ENCODE measurements at places on chromosomes 11 and 22.

GRCh38 chr22:31607696-31608095, 54.3 kb downstream of the PISD start:
- no peak for DNase-seq

GRCh38 chr22:23893121-23893944, 850 bp upstream of the MIF start:
- no peak for DNase-seq

- no peak for DNase-seq
Measured at GRCh38 chr11:63855975-63856374, 17.1 kb downstream of the MARK2 start.

- DNase-seq, result peak; percentile 80
Measured at GRCh38 chr22:36781656-36782627, 6.0 kb upstream of the IFT27 start.

DNA sequence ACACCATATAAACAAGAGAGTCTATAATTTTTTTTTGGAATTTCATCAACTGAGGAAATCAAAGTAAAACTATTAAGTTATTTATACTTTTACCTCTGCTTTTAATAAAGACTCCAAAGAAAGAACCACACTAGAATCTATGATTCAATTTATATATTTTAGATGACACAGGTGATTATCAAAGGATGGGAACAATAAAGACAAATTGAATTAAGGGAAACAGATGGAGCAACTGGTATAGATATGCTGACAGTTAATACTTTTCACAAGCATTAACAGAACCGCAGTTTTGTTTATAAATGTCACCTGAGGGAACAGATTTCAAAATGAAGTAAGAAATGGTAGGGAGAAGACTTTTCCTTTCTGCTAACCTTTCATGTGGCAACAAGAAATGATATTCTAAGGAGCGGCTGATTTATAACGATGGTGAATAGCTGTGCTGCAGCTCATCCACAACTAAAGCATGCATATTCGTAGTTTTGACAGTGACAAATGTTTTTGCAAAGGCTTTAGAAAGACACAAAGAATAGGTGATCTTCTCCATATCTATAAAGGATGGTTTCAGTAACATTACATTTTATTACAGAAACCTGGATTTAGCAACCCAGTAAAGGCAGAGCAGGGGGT, 1502.9 kb upstream of the RAG2 start:
- DNase-seq, result no peak

- DNase-seq, result no peak
Measured at GRCh38 chr22:17774206-17774925, at the start of gene BID. TSS of gene BID (minus strand) at chr22:17774469. CDS start at chr22:17750116, 24,353 bp downstream.

DNA sequence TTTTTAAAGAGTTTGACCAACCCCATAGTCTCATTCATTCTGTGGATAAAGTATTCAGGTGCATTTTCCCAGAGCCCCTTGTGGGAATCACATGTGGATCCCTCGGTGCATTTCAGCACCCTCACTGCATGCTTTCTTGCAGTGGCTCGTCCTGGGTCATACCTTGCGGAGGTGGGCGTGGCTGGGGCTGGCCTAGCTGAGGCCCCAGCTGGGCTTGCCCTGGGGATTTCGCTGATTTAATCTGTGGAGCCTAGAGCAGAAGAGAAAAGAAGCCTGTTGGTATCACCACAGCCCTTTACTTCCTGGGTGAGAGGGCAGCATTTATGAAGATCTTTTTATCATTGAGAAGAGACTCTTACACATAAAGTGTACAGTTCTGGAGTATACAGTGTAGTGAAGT, 53.1 kb downstream of the FBXO7 start:
- DNase-seq, result no peak

DNA sequence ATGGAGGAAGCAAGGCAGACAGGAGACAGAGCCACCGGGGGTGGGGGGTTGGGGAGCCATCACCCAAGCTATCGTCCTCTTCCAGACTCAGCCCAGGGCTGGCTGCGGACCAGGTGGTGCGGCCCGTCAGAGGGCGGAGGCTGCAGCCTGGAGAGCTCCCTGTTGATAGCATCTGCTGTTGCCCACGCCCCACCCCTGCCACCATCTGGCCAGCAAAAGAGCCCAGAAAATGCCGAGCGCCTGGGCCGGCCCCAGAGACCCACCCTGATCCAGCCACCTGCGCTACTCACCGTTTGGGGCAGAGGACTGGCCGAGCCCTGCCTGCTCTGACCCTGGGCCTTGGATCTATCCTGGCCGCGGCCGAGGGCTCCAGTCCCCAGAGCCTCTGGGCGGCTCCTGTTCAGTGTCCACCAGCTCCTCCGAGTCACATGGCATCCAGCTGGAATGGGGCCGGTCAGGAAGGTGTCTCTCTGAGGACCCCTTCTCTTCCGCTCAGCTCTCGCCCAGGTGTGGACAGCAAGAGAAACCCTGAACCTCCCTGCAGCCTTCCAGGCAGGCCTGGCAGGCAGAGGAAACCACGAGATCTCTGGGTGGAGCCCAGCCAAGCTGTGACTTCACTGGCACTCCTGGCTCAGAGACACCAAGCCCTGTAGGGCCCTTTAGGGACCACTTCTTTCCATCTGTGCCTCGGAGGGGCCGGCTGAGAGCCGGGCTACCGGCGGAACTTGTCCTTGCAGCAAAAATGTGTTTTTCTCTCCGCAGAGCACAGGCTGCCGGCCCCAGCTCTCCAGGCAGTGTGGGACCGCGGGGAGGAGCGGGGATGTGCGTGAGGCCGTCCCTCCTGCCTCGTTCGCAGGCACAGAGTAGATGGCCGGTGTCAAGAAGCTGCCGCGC, at the start of gene MRGPRE:
Gene MRGPRE (minus strand): TSS at position 567 of the 894 bp plus-strand sequence. CDS start 3,618 bp downstream, outside the sequence.
- DNase-seq, result no peak

DNA sequence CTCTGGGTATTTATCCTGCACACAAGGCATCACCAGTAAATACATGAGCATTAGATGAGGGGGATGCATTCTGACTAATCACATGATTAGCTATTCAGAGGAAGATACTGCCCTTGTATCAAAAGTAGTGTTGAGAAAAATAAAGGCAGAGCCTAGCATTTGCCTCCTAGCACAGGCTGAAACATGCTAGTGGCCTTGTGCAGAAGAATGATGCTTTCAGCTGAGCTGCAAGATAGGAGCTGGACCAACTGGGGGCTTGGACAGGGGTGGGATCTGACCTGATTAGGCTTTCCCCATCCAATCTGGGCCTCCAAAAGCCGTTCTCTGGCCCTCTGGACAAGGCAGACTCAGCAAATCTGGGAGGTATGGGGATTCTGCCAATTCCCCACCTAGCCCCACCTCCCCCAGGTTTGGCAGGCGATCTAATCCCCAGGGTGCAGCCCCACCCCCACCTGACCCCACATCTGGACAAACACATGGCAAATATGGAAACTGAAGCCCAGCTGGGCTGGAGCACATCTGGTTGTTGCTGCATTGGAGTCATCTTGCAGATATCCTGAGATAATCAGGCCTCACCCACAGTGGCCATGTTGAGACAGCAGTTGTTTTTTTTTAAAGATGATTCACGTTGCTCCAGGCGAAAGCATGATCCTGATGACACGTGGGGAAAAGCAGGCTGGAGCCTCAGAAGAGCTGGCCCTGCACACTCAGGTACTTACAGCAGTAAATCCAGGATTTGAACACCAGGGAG, 4.4 kb upstream of the MISFA start:
- DNase-seq, result no peak

DNA sequence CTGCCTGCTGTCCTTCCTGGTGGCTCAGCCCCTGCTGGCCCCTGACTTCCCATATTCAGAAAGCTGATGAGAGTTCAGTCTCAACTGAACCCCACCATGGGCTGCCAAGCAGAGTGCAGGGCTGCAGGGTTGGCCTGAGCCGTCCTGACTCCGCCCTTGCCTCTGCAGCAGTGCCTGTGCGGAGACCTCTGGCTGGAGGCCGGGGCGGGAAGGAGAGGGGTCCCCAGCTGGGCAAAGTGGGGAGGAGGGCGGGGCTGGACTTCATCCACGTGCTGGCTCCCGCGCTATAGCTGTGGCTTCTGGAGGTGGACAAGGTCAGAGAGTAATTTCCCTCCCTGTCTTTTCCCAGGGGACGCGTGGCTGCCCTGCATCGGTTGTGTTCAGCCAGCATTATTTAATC, 13.6 kb downstream of the GLB1L3 start:
- DNase-seq, result no peak

GRCh38 chr11:112345706-112346105, 85.0 kb upstream of the PLET1 start:
- DNase-seq, result no peak

- no peak for DNase-seq
Measured at GRCh38 chr22:48489551-48490499, 1337.8 kb downstream of the BRD1 start.

DNA sequence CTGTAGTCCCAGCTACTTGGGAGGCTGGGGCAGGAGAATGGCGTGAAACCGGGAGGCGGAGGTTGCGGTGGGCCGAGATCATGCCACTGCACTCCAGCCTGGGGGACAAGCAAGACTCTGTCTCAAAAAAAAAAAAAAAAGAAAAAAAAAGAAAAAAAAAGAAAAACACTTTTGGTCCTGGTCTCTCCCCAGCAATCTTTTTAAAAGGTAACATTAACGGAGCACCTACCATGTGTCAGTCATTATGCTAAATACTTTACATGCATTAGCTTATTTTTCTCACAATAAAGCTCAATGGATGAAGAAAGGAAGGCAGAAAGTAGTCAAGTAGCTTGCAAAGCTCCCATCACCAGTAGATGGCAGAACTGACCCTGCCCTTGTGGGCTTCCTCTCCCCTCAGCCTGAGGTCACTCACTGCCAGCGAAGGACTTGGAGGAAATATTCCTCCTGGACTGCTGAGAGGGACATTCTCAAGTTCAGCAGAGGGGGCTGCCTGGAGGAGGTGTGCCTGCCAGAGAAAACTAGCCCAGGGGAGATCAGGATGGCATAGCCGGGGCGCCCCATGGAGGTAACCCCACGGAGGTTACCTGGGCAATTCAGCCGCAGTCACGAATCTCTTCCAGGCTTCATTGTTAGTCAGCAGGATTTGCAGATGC, 15.5 kb downstream of the APOL3 start:
- no peak for DNase-seq

GRCh38 chr11:61279934-61280659, 15.0 kb downstream of the VWCE start:
- DNase-seq, result no peak

- DNase-seq, result no peak
Measured at GRCh38 chr11:65609229-65609628, 4.8 kb downstream of the MAP3K11 start.

- DNase-seq, result peak; percentile 85
Measured at GRCh38 chr11:66408488-66409214, 12.2 kb upstream of the NPAS4 start.

DNA sequence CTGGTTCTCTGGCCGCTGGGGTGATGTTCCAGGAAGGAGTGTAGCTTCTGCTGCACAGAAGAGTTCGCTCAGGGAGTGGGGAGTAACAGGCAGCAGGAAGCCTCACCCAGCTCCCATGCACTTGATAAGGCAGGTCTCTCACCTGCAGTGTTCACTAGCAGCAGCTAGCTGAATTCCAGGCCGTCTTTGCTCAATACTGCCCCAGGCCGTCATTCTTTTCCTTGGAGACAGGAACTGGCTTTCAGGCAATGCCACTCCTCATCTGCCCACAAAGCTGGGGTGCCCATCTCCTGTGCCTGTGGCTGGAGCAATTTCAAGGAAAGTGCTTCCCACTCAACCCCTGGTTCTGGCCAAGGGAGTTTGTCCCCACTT, 66.1 kb downstream of the ARHGAP42 start:
- DNase-seq, result no peak

DNA sequence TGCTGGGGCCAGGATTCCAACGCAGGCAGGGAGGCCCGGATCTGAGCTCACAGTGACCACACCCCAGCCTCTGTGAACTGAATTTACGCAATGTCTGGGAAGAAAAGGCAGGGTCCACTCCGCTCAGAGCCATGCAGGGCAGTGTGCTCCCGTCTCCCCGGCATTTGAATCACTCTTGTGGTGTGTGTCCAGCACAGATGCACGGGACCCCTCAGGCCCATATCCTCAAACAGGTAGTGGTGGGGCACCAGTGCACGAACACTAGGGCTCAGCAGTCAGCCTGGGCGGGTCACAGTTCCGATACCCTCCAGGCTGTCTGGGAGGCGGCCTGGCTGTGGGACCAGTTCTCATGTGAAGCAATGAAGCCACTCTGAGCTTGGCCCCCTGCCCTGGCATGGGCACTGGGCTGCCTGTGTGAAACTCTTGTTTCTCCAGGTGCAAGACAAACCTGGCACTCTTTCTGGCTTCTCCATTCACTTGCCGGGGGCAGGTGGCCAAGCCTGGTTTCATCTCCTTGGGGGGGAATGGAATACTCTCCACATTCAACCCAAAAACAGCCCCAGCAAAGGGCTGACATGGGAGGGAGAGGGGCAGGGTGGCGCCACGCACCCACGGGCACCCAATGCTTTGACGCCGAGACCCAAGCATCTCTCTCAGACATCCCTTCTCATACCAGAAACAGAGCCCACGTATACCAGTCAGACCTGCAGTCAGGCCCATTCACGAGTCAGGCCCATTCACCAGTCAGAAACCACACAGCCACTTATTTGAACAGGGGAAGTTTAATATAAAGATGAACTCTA, 14.3 kb downstream of the DHCR7 start:
- no peak for DNase-seq

All from activated naive CD8-positive, alpha-beta T cell treated with anti-CD3 and anti-CD28 coated beads, Interleukin-2, amount 50 U/mL, for 16 hours (primary cell).